ENCODE measurements at places on chromosomes 16 and 17.

DNA sequence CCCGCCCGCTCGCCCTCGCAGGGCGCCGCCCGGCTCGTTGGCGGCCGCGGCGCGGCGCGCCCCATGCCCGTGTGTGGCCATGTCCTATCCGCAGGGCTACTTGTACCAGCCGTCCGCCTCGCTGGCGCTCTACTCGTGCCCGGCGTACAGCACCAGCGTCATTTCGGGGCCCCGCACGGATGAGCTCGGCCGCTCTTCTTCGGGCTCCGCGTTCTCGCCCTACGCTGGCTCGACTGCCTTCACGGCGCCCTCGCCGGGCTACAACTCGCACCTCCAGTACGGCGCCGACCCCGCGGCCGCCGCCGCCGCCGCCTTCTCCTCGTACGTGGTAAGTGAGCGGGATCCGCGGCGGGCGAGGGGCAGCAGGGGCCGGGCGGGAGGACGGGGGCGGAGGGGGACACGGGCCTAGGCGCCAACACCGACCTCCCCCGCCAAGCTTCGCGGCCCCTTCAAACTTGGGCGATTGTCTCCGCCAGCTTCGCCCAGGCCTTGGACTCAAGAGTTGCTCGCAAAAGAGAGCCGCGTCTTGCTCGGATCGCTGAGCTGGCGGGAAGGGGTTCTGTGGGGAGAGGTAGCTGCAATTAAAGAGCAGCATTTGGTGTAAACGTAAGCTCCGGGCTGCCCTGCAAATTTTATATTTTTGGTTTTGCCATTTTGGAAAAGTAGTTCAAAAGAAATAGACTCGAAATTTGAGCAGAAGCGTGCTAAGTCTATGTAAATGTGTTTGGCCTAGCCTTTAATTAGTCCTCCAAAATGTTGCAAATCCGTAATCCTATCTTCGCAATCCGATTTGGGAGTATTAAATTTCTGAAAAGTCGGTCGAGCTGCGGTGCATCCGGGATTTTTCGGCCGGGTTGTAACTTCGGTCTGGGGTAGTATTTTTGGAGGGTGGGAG lies 702 bp downstream of the IRX5 start:
- peak; percentile 3 for ATAC-seq

- ATAC-seq: peak; percentile 75
Observed at GRCh38 chr17:74957935-74958740, 14.4 kb downstream of the HID1 start.

- no peak for ATAC-seq
Observed at GRCh38 chr17:82231312-82231561, 2.4 kb downstream of the SLC16A3 start.

- ATAC-seq: peak; percentile 84
Observed at GRCh38 chr16:71645450-71645849, 19.5 kb downstream of the MARVELD3 start.

- no peak for ATAC-seq
Observed at GRCh38 chr16:48113001-48113400, 42.8 kb downstream of the ABCC12 start.

DNA sequence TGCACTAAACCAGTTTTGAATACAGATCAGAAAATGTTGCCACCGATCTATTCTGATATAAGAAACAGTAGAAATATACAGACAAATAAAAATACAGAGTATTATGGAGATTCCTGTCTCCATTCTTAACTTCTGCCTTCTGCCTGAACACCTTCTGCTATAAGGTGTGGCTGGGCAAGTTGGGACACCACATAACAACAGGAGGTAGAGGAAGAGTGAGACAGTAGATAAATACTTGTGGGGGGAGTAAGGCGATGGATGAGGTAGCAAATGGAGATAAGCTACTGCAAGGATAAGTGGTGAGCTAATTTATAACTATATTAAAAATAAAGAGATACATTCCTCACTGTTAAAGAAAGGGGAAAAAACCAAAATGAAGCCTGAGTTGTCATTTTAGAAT lies 143.7 kb downstream of the CDH8 start:
- no peak for ATAC-seq

All from SK-N-SH treated with all-trans-retinoic acid at 6 μM for 48 hours (cell line).